ENCODE measurements at places on chromosomes 3 and 15. TPM values are rescaled to one million over a fixed set of nuclear protein-coding genes. Genes with fewer than 3 reads are reported as not detected.

DNA sequence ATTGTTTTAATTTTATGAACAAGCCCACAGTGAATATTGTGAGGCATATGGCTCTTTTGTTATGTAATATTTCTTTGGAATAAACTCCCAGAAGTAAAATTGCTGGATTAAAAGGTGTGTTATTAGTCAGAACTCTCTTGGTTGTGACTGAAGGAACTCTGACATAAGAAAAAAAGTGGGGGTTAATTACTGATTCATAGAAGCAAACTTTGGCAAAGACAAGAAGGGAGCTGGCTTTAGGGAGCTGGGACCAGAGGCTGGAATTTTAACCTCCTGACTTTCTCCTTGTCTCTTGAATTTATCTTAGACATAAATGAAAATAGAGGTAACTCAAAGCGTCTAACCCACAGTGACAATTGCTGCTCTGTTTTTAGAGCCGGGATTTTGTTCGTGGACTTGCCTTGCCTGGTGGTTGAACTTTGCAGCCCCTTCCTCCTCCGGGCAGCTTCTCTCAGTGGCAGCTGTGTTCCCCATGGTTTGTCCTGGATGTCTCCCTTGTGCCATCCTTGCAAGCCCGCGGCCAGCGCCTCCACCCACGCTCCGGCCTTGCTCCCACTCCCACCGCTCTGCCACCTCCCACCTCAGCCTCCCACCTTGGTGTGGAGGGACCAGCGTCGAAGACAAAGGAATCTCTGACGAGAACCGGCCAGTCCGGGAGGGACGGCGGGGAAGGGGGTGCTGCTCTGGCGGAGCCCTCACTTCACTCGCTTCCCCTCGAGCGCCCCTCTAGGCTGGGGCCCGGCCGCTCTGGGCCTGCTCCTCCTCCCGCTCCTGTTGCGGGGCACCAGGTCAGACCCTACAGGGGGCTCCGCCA is 28.0 kb downstream of the ARHGAP31 start:
- H3K4me3 ChIP-seq = peak overlapping the region; percentile 89
- peaks cover 48% of the 10 kb centered on the region for H3K4me1 ChIP-seq
- H3K27me3 ChIP-seq = no peaks in the 10 kb centered on the region
- no peaks in the 10 kb centered on the region for H3K36me3 ChIP-seq
- H3K27ac ChIP-seq = peak overlapping the region; percentile 97

GRCh38 chr3:119069725-119070124 is 35.1 kb upstream of the IGSF11 start:
- H3K27ac ChIP-seq = no peak overlapping the region
- H3K4me3 ChIP-seq = no peak overlapping the region
- no peak for DNase-seq
- H3K4me1 ChIP-seq = no peaks in the 10 kb centered on the region
- H3K36me3 ChIP-seq = no peaks in the 10 kb centered on the region
- H3K27me3 ChIP-seq = no peaks in the 10 kb centered on the region

- no peak overlapping the region for H3K27ac ChIP-seq
- DNase-seq = no peak
- peaks cover 51% of the 10 kb centered on the region for H3K27me3 ChIP-seq
- peaks cover 26% of the 10 kb centered on the region for H3K4me1 ChIP-seq
These were observed 283.6 kb downstream of the UACA start for GRCh38 chr15:70479785-70480184.

DNA sequence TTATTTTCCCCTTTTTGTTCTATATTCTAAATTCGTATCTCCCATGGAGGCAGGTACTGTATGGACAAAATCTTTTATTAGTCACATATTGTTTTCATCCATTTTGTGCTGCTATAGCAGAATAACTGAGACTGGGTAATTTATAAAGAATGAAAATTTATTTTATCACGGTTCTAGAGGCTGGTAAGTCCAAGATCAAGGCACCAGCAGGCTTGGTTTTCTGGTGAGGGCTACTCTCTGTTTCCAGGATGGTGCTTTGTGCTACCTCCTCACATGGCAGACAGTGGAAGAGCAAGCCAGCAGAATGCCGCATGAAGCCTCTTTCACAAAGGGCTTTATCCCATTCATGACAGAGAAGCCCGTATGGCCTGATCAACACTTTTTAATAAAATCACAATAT is 421.9 kb upstream of the TPRG1 start:
- H3K36me3 ChIP-seq = peaks cover 5% of the 10 kb centered on the region
- no peaks in the 10 kb centered on the region for H3K27me3 ChIP-seq
- H3K27ac ChIP-seq = no peak overlapping the region
- H3K4me1 ChIP-seq = peaks cover 17% of the 10 kb centered on the region

DNA sequence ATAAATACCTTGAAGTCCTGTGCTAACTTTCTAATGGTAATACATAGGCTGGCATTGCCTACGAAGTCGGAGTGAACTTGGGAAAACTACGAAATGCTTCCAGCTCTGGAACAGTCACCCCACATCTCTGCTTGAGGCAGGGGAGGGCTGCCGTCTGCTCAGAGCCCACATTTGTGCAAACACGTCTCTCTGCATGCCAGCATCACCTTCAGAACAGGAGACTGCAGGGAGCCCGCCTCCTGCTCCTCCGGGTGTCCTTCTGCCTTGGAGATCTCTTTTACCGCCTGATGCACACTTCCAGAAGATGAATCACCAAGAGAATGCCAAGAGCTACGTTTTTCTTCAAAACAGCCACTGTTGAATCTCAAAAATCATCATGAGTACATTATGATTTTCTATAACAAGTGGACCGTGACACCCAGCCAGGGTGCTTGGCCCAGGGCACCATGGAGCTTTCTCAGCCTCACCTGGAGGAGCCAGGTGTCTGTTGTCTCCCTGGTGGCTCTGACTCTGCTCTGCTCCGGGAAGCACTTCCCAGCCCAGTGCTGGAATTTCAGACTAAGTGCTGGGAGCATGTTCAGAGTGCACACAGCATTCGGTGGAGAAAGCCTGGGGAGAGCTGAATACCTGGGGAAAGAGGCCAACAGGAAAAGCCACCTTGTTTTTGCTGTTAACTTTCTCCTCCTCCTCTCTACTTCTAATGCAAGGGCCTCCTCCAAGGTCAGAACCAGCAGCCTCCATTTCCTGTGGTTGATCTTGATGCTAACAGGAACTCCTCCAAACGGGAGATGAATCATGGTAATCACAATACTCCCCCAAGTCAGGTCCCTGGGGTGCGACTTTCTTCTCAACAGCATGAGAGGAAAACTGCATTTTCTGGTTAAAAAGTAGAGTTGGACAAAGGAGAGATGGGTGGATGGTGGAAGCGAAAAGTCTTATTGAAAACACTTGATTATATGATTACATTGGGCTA is 467.7 kb downstream of the GABRG3 start:
- H3K4me3 ChIP-seq = no peak overlapping the region
- no peaks in the 10 kb centered on the region for H3K27me3 ChIP-seq
- no peak for DNase-seq
- no peak overlapping the region for H3K27ac ChIP-seq
- H3K4me1 ChIP-seq = no peaks in the 10 kb centered on the region

GRCh38 chr3:64574194-64574593 is 113.6 kb downstream of the ADAMTS9 start:
- no peak for DNase-seq
- H3K27ac ChIP-seq = no peak overlapping the region
- H3K4me1 ChIP-seq = no peaks in the 10 kb centered on the region
- no peaks in the 10 kb centered on the region for H3K36me3 ChIP-seq
- H3K4me3 ChIP-seq = no peak overlapping the region
- peaks cover 5% of the 10 kb centered on the region for H3K27me3 ChIP-seq

- no peaks in the 10 kb centered on the region for H3K36me3 ChIP-seq
- H3K4me3 ChIP-seq = no peak overlapping the region
- H3K27me3 ChIP-seq = no peaks in the 10 kb centered on the region
- no peak for DNase-seq
- H3K27ac ChIP-seq = no peak overlapping the region
These were observed 52.5 kb upstream of the OTOL1 start for GRCh38 chr3:161443921-161444693.

- DNase-seq = no peak
- H3K27me3 ChIP-seq = no peaks in the 10 kb centered on the region
- H3K4me1 ChIP-seq = no peaks in the 10 kb centered on the region
- no peak overlapping the region for H3K27ac ChIP-seq
- no peaks in the 10 kb centered on the region for H3K36me3 ChIP-seq
These were observed 267.6 kb downstream of the AGBL1 start for GRCh38 chr15:86347245-86347644.

DNA sequence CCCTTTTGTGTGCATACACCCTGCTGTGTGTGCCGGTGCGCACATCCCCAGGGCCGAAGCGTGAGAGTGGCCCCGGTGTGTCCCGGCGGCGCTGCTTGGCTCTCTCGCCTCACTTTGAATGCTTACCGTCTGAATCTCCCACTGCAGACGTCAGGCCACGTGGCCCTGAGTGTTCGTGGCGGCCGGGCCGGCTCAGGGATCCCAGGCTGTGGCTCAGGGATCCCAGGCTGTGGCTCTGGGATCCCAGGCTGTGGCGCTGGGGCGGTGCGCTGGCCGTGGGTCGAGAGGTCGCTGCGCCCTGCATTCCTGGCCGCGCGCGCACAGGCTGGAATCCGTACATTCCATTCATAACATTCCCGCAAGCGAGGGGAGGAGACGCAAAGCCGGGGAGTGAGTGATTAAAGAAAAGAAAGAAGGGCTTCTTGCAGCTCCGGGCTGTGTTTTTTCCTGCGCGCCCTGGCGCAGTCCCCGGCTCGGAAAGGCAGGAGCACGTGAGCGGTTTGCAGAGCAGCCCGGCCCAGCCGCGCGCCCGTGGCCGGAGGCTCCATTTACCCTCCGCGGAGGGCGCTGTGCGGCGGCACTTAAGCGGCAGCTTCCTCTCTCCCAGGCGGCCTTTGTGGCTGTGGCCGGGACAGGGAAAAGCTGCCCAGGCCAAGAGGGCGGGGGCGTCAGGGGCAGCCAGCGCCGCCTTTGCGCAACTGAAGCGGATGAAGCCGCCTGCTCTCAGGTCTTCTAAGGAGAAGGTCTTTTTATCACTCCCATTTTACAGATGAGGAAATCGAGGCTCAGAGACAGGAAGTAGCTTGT is 87.0 kb upstream of the ALDH1L1 start:
- peaks cover 44% of the 10 kb centered on the region for H3K4me1 ChIP-seq
- H3K4me3 ChIP-seq = peak overlapping the region; percentile 76
- no peaks in the 10 kb centered on the region for H3K36me3 ChIP-seq
- peak overlapping the region; percentile 86 for H3K27ac ChIP-seq
- H3K27me3 ChIP-seq = no peaks in the 10 kb centered on the region

- H3K36me3 ChIP-seq = peaks cover 74% of the 10 kb centered on the region
- DNase-seq = no peak
- peak overlapping the region; percentile 97 for H3K27ac ChIP-seq
- no peaks in the 10 kb centered on the region for H3K27me3 ChIP-seq
These were observed 43.0 kb downstream of the ZBTB38 start for GRCh38 chr3:141411251-141411771.

GRCh38 chr3:192434186-192434585 is 293.2 kb downstream of the FGF12 start:
- DNase-seq = no peak
- peaks cover 9% of the 10 kb centered on the region for H3K27me3 ChIP-seq
- H3K36me3 ChIP-seq = no peaks in the 10 kb centered on the region
- no peak overlapping the region for H3K4me3 ChIP-seq

GRCh38 chr15:42033214-42033873 is 12.5 kb upstream of the PLA2G4E start:
- no peak for DNase-seq
- peaks cover 14% of the 10 kb centered on the region for H3K4me1 ChIP-seq
- H3K36me3 ChIP-seq = peaks cover 8% of the 10 kb centered on the region
- no peak overlapping the region for H3K4me3 ChIP-seq
- peaks cover 18% of the 10 kb centered on the region for H3K27me3 ChIP-seq

DNA sequence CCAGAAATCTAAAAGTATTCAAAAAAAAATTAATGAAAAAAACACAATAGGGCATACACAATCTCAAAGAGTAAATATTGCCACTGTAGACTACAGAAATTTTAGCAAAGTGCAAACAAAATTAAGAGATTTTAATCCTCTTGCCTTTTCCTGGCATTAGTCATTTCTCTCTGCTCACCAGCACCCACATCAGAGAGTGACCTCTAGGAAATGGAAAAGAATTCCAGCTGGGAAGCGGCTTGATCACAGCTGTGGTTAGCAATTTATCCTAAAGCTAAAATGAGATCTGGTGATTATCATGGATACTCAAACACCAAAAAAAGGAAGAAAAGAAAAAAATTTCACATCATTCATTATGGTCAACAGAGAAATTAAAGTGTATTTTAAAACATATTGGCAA is 7.5 kb downstream of the CSNK1G1 start:
- DNase-seq = peak; percentile 16
- peaks cover 12% of the 10 kb centered on the region for H3K36me3 ChIP-seq
- H3K27ac ChIP-seq = 0 out of 2 replicates have a peak overlapping the region, but pooled peaks have one; percentile 5
- no peak overlapping the region for H3K4me3 ChIP-seq
- peaks cover 58% of the 10 kb centered on the region for H3K4me1 ChIP-seq

- H3K27me3 ChIP-seq = peaks cover 9% of the 10 kb centered on the region
- H3K36me3 ChIP-seq = no peaks in the 10 kb centered on the region
- no peak overlapping the region for H3K4me3 ChIP-seq
- DNase-seq = no peak
- H3K4me1 ChIP-seq = no peaks in the 10 kb centered on the region
These were observed 106.9 kb upstream of the CHMP2B start for GRCh38 chr3:87120236-87120635.

- H3K4me1 ChIP-seq = peaks cover 28% of the 10 kb centered on the region
- H3K36me3 ChIP-seq = no peaks in the 10 kb centered on the region
- H3K27ac ChIP-seq = peak overlapping the region; percentile 28
- no peak overlapping the region for H3K4me3 ChIP-seq
These were observed 420.0 kb downstream of the ROBO2 start for GRCh38 chr3:77459926-77460325.

- H3K27me3 ChIP-seq = peaks cover 40% of the 10 kb centered on the region
- no peak overlapping the region for H3K27ac ChIP-seq
- no peaks in the 10 kb centered on the region for H3K36me3 ChIP-seq
- peaks cover 9% of the 10 kb centered on the region for H3K4me1 ChIP-seq
- DNase-seq = no peak
These were observed 18.3 kb downstream of the DUOX2 start for GRCh38 chr15:45095661-45096060.

The VPS8 gene
- total RNA-seq = 30.7 TPM

The NCK1 gene
- total RNA-seq = 37.3 TPM

The FSTL1 gene
- total RNA-seq = 2,118 TPM

The SAMMSON gene
- total RNA-seq = not detected

The ZBBX gene
- total RNA-seq = not detected

The LMAN1L gene
- total RNA-seq = not detected

The ATP8B4 gene
- 0.81 TPM for total RNA-seq

The VEPH1 gene
- 32.3 TPM for total RNA-seq

The PPARG gene
- total RNA-seq = 4.4 TPM

The EPHB3 gene
- total RNA-seq = 5.3 TPM

The RBP2 gene
- not detected for total RNA-seq

The ANKRD34C gene
- total RNA-seq = not detected

The C3orf22 gene
- not detected for total RNA-seq

The GAP43 gene
- total RNA-seq = 0.11 TPM

The PLSCR1 gene
- total RNA-seq = 12.8 TPM

Measured in HFFc6 (cell line).